ENCODE measurements at places on chromosomes 5 and 9.

DNA sequence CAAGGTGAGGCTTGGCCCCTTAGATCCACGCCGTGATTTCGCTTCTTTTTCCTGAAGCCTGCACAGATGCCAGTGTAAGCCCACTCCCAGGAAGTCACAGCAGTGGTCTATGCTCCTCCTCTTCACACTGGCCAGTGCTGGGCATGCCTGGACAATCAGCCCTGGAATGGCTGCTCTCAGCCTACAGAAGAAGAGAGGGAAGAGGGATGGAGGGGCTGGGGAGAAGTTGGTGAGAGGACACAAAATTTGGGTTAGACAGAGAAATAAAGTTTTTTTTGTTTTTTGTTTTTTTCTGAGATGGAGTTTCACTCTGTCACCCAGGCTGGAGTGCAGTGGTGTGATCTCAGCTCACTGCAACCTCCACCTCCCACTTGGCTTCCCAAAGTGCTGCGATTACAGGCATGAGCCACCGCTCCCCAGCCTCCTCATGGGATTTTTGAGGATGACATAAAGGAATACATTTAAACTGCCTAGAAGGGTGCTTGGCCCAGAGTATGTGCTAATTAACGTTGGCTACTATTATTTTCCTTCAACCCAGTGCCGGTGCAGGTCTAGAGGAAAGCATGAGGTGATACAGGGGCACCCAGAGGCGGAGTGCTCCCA lies 830 bp downstream of the S100Z start:
- DNase-seq, result no peak

DNA sequence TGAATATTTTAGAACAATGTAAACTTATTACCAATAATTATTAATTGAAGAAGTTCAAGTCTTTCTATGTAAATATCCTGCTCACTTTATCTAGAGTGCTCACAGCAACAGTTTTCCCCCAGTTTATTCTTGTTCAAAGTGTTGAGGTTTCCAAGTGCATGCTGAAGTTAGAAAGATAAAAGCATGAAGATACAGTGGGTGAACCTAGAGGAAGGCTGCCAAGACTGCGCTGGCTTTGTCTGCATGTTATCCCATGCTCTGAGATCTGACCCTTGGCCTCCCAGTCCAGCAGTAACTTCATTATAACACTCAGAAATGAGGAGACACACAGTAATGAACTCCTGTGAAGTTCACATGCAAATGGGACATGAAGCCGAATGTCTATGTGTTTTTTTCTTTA lies 76.0 kb upstream of the PIP5K1B start:
- DNase-seq, result no peak

GRCh38 chr9:14097215-14097614 lies 216.7 kb downstream of the NFIB start:
- DNase-seq, result no peak

DNA sequence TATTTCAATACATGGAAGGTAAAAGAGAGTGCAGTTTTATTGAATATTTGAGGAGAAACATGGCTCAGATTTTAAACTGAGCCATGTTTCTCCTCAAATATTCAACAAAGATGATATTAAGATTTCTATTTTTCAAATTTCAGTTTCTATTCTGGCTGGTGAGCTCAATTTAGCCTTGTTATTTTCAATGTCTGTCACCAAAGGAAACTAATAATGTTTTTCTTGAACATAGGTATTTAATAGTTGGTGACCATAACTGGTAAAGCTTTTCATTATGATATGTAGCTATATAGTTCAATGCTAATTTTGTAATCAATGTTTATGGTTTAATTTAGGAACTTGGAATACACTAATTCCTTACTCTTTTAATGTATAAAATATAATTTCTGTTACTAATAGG lies 177.4 kb downstream of the FER start:
- DNase-seq, result no peak

DNA sequence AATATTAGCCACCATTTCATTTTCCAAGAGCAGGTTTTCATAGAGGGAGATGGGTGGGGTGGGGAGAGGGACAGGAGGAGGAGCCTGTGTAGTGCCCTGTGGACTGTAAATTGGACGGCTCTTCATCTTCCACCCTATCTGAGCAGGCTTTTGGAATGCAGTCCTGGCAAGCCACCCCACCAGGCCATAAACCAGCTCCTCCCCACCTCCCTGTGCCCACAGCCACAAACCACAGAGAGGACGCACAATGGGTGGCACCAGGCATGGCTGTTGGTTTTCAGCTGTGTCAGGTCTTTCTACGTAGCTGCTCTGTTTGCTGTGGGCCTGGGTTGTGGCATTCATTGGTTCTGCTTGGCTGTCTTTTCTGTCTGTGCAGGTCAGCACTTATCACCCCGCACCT lies 58.0 kb downstream of the PLAC8L1 start:
- no peak for DNase-seq

DNA sequence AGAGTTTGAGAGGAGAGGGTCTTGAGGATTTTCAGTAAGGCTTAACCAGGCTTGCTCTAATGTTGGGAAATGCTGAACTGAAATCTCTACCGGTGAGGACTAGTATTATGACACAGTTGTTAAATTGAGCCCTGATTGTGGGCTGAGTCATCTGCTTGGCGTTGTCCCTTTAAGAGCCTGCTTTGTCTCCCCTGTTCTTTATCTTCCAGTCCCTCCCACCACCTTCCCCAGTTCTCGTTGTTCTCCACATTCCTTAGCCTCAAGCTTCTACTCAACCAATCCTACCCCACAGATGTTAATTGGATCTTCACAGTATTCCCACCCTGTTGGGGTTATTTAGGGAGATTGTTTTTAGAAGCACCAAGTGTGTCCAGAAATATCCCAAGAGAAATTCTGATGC lies 57.6 kb downstream of the ANKRD55 start:
- DNase-seq, result no peak

- DNase-seq, result no peak
Observed at GRCh38 chr9:135038331-135038730, 49.1 kb upstream of the OLFM1 start.

- DNase-seq, result peak; percentile 55
Observed at GRCh38 chr9:91036826-91037510, 235.3 kb downstream of the SYK start.

Data from CD4-positive, alpha-beta T cell treated with Interleukin-4 for 4 hours (primary cell).